ENCODE measurements at places on chromosomes 5 and 9.

DNA sequence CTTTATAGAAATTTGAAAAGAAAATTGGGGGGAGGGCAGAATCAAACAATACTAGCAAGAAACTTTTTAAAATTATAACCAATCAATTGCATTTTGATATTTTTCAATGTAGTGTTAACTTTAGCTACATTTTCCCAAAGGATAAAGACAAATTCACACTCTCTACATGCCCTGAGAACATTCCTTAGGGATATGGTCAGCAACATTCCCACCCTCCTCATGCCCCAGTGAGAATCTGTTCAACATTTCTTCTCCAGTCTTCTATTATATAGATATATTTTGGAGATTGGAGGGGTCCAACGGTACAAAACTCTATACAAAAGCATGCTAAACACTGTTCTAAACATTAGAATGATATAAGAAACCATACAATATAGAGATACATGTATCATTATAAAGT lies 11.6 kb upstream of the PRR16 start:
- DNase-seq: no peak

- DNase-seq: no peak
These were observed 5.5 kb downstream of the IL31RA start for GRCh38 chr5:55856516-55857246.

DNA sequence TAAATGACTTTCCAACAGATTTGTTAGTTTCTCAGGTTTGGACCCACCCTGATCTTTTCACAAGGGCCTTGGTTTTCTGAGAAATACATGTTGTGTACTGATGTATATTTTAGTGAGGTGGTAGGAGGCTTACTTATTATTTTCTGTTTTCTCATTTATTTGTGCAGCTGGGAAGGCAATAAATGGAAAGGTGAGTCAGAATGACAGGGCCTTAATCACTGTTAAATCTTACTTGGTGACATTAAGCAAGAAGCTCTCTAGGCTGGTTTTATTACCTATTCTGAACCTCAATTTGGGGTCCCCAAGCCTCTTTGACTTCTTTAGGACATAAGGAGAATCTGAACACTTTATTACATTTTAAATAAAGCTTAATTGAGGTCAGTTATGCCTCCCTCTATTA lies 214.0 kb upstream of the DAB2 start:
- DNase-seq: no peak

GRCh38 chr5:68423154-68423811 lies 207.7 kb downstream of the PIK3R1 start:
- DNase-seq: no peak

GRCh38 chr9:133111808-133112662 lies 9.0 kb downstream of the RALGDS start:
- DNase-seq: no peak

GRCh38 chr5:77851176-77852067 lies 75.3 kb upstream of the TBCA start:
- DNase-seq: no peak

DNA sequence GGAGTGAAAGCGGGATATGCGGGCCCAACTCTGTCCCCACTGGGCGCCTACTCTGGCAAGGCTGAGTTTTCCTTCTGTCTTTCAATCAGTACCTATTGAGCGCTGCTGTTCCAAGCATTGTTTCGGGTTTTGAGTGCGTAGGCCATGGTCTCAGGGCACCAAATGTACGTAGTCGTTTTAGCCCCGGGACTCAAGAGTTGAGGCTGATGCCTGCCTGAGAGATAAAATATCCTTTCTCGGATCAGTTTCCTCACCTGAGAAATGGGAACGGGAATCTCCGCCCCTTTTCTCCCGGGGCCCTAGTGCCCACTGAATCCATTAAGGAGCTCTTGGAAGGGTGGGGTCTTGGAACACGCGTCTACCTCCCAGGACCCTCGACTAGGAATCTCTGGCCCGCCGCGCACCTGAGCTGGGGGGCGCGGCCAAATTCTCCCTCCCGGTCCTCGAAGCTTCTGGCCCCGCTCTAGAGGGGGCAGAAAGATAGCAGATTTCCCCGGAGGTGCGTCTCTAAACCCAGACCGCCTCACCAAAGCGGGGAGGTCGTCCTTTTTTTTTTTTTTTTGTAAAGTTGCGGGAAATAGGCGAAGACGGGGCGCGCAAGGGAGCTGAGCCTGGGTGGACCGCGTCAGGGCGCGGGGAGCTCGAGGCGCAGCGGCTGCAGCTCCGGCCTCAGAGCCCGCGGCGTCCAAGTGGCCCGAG lies 494 bp upstream of the CXXC5 start:
- DNase-seq: no peak

DNA sequence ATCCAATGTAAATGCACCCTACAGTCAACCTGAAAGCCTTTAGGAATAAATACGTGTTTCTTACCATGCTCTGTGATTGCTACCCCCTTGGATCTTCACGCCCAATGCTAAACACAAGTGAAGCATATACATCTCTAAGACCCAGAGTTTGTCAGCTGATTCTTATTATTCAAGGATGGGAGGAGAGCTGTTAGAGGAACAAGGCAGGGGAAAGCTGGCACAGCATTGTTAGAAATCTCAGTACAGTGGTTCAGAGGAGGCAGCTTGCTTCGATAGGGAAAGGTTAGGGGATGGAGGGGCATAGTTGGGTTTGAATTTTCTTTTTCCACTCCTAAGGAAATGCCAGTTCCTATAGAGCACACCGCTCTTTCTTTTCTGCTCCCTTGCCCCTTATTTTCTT lies 16.7 kb upstream of the TAF11L2 start:
- no peak for DNase-seq

DNA sequence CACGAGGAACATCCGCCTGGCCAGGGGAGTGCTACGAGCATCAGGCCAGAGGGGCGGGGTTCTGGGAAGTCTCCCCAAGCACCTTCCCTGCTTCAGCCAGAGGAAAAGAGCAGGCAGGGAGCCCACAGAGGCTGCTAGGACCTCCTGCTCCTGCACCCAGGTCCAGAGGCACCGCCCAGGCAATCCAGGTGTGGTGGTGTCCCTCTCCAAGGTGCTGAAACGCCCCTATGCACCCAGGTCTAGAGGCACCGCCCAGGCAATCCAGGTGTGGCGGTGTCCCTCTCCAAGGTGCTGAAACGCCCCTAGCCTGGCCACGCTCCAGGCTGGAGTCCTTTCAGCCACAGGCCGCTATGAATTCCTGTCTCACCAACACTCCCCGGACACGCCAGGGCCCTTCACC lies 10.7 kb upstream of the UBAC1 start:
- no peak for DNase-seq

DNA sequence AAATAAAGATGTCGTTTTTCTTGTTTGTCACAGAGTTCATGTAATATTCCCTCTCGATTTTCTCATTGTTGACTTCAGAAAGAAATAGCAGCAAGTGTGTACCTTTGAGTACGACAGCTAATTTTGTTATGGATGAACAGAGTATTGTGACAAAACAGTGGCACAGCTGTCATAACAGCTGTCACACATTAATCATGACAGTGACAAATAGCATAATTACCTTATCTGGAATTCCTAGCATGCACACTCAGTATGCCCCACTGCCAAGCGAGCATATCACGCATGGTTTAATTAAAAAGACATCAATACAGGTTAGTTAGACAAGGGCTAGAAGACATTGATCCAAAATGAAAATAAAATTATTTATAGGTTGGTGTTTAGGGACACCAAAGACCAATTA lies 375.1 kb downstream of the SPATA31D1 start:
- no peak for DNase-seq

- no peak for DNase-seq
These were observed 95.1 kb downstream of the SH3TC2 start for GRCh38 chr5:148967783-148968182.

DNA sequence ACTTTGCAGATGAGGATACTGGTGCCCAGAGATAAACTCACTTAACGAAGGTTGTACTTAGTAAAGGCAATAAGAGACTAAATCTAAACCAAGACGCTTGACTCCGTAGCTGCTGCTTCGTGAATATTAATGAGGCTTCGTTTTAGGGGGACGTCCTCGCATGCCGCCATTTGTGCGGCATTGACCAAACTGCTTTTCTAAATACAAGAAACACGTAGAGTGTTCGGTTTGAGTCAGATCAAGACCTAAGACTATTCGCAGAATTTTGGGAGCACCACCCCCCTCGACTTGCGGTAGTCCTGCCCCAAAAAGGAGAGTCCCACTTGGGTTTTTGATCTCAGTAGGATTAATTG lies 1.1 kb downstream of the NPM1 start:
- DNase-seq: no peak

GRCh38 chr5:72537166-72537565 lies 30.0 kb upstream of the ZNF366 start:
- DNase-seq: no peak

DNA sequence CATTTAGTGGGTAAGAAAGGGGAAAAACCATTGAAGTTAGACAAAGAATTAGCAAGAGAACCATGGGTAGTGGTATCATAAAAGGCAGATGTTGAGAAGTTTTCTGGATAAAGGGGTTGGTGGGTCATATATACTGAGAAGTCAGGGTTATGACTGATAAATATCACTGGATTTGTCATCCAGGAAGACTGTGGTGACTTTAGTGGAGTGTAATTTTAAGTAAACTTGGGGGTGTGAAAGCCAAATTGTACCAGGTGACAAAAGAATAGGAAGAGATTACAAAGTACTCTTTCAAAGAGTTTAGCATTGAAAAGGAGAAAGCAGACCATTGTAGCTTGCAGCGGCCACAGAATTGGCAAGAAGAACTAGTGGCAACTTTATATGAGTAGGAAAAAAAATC lies 315.2 kb upstream of the DMAC1 start:
- DNase-seq: no peak

DNA sequence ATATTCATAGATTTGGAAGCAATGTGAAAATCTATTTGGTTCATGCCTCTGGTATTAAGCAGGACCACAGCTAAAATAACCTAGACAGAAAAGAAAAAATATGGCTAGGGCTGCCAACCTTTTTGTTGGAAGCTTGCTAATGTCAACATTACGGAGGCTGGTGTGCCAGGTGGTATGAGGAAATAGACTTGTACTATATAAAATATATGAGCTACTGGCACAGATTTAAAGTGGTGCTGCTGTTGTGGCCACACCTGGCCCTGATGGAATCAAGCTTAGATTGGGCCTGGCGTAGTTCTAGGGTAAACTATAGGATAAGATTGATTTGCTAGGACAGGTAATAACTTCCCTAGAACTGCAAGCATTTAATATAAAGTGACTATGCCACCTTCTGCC lies 10.6 kb upstream of the PARP8 start:
- no peak for DNase-seq

DNA sequence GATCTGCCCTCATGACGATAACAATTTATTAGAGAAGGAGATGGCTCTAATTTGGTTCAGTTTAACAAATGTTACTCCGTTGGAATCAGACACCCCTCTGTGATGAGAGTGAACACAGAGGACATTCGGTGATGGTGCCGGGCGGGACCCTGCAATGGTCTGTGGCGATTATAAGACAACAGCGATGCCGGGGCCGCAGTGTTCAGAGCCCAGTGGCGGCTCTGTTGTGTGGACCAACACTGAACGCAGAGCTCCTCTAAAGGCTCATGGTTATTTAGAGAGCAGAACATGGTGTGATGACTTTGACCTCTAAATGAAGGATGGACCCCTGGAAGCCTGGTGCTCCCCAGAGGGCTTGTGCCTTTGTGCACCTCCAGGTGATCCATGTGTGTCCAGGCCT lies 21.2 kb downstream of the UBE2QL1 start:
- no peak for DNase-seq

DNA sequence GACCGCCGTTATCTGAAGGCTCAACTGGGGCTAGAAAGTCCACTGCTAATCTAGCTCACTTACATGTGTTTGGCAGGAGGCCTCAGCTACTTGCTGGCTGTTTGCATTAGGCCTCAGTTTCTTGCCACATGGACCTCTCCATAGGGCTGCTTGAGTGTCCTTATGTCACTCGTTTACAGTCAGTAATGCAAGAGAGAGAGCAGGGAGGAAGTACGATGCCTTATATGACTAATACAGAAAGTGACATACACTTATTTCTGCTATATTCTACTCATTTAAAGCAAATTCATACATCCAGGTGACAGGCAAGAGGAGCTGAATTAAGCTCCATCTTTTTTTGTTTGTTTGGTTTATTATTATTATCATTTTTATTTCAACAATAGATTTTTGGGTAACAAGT lies 179.6 kb downstream of the LURAP1L start:
- DNase-seq: no peak

- DNase-seq: no peak
These were observed 58.6 kb downstream of the GPBP1 start for GRCh38 chr5:57232293-57233033.

- no peak for DNase-seq
These were observed 1.1 kb downstream of the POLR1E start for GRCh38 chr9:37486616-37487548.

DNA sequence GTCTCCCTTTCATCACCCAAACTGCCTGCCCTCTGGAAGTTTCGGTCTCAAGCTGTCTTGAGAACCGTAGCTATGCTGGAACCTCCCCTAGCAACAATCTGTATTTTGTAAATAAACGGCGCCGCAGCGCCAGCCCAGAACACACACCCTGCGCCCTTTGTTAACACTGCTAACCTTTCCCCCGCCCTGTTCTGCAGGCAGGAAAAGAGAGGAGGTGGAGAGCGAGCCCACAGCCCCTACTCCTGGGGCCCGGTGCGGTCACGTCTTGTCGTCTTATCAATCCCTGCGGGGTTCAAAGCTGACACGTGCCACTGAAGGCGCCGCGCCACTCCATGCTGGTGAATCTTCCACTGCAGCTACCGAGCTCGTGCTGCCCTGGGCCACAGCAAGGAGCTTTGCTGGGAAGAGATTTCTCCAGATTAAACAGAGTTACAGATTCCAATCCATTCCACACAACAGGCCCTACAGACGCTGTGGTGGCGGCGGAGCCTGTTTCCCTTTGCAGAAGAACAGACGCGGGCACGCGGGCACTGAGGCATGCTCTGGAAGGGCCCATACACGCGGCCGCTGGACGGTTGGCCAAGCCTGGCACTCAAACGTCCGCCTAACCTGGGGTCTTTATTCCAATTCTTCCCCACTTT lies 25.3 kb downstream of the ZDHHC11B start:
- DNase-seq: peak; percentile 44

DNA sequence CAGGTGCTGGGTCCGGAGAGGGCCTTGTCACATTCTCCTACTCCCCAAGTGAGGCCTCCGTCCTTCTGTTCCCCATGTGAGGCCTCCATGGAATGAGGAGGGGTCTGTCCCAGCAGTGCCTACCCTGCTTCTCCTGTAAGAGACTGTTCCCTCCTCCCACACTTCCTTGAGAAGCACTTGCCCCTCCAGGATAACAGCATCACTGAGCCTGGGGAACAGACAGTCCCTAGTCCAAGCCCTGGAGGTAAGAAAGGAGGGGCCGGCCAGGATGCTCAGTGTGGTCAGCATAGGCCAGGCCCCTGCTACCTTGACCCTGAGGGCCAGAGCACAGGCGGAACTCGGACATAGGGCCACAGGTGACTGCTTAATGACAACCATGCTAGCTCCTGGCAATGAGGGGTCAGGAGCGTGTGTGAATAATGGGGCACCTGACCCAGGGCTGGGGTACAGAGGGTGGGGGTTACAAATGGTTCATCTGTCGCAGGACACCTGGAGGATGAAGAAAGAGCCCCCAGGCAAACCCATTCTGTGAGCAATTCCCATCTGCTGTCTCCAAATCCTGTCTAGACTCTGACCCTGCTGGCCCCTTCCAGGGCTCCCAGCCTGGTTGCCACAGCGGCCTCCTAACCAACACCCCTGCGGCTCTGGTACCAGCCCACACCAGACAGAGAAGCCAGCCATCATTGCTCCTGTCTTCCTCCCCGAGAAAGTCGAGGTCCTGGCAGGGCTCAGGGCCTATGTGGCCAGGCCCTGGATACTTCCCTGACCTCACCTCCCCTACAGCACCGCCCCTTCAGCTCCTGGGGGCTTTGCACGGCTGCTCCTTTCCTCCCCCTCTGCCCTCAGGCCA lies 20.3 kb downstream of the RALGDS start:
- DNase-seq: no peak

- DNase-seq: no peak
These were observed 121.2 kb downstream of the PTTG1 start for GRCh38 chr5:160542840-160543239.
